ENCODE measurements at places on chromosomes 11 and 22.

GRCh38 chr11:106021181-106021966 lies 666 bp downstream of the MSANTD4 start:
- no peak for DNase-seq

DNA sequence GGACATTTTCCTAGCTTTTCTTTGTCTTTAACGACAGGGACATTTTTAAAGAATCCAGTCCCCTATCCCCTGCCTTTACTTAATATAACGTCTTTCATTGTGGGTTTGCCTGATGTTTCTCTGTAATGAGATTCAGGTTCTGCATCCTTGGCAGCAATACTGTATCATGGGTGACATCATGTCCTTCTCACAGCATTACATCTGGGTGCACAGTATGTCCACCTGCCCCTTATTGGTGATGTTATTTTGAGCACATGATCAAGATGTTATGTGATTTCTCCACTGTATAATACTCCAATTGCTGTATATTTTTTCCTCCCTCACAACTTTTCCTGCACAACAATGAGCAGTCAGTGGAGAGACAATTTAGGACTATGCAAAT lies 9.7 kb upstream of the STK33 start:
- no peak for DNase-seq

DNA sequence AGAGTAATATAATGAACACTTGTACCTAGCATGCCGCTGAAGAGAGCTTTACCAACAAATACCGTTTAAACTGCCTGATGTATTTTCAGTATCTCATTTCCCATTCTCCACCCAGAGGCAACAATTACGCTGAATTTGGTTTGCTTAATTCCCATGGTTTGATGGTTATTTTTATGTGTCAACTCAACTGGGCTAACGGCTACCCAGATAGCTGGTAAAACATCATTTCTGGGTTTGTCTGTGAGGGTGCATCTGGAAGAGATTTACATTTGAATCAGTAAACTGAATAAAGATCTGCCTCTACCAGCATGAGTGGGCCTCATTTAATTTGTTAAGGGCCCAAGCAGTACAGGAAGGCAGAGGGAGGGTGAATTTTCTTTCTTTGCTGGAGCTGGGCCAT lies 377.9 kb downstream of the DYNC2H1 start:
- DNase-seq, result no peak

DNA sequence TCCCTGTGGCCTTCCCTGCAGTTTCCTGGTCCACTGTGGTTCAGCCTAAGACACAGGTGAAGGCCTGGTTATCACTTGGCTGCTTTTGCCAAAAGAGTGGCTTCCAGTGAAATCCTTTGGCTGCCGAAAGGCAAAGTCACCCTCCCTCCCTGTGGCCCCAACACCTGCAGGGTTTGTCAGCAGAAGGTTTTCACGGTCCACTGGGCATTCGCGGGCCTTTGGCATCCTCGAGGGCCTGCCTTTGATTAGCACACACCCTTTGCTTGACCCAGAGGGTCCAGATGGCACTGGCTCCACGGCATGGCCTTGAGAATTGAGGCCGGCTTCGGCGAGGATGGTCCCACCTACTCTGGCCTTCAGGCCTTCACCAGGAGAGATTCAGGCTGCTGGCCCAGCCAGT lies 35.3 kb downstream of the RTN4R start:
- DNase-seq, result no peak

GRCh38 chr11:121478895-121479697 lies 26.3 kb upstream of the SORL1-AS1 start:
- DNase-seq, result no peak

GRCh38 chr22:35430897-35431322 lies 31.0 kb downstream of the MCM5 start:
- DNase-seq, result no peak

DNA sequence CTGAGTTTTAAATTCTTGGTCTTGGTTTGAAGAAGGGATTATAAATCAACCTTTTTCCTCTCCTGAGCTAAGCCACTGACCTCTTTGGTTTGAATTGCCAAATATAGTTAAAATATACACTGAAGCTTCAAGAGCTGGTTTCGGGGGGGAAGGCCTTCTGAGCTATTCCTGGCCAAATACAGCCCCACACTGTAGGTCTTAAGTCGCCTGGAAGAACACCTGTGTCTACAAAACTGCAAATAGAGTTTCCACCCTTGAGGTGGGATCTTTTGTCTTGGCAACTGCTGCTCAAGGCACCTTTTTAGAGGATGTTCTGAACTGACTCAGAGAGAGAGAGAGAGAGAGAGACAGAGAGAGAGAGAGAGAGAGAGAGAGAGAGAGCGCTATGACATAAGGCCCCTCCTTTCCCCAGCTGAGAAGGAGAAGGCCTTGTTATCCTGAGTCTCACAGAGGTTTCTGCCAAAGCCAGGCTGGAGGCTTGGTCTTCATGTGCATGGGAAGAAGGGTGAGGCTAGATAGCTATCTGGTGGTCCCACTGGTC lies 5.5 kb downstream of the ADM start:
- no peak for DNase-seq

GRCh38 chr11:113345978-113346377 lies 31.6 kb downstream of the TTC12 start:
- DNase-seq, result no peak

- DNase-seq, result no peak
Measured at GRCh38 chr11:129023968-129024676, 81.5 kb upstream of the TP53AIP1 start.

GRCh38 chr11:119795231-119795630 lies 66.2 kb upstream of the NECTIN1 start:
- DNase-seq, result no peak

DNA sequence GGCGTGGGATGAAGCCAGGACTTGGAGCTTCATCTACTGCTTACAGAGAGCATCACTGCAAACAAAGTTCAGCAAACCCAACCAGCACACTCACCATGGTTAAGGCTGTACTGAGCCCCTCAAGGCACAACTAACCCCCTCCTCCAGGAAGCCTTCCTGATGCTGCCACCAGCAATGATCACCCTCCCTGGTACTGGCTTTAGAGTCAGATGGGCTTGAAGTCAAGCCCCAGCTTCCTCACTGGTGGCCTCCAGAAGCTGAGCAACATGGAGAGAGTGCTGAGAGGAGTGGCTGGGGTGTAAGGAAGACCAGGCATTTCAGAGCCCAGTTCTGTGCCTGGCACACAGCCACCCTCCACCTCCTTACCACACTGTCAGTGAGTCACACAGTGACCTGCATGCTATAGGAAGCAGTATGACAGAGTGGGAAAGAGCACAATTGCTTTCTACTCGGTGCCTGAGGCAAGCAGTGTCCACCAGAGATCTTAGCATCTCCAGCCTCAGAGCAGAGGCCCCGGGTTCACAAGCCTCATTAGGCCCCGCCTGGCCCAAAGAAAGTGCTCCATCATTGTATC lies 24.7 kb upstream of the BAIAP2L2 start:
- DNase-seq, result no peak

DNA sequence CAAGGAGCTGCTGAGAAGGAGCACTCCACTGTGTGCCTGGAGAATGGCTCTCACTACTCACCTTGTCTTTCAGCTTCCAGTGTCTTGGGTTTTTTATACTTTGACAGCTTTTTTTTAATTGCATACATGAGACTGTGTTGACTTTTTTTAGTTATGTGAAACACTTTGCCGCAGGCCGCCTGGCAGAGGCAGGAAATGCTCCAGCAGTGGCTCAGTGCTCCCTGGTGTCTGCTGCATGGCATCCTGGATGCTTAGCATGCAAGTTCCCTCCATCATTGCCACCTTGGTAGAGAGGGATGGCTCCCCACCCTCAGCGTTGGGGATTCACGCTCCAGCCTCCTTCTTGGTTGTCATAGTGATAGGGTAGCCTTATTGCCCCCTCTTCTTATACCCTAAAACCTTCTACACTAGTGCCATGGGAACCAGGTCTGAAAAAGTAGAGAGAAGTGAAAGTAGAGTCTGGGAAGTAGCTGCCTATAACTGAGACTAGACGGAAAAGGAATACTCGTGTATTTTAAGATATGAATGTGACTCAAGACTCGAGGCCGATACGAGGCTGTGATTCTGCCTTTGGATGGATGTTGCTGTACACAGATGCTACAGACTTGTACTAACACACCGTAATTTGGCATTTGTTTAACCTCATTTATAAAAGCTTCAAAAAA lies 72.6 kb downstream of the NCAPD3 start:
- no peak for DNase-seq

GRCh38 chr11:120281143-120281795 lies 41.3 kb downstream of the POU2F3 start:
- no peak for DNase-seq

DNA sequence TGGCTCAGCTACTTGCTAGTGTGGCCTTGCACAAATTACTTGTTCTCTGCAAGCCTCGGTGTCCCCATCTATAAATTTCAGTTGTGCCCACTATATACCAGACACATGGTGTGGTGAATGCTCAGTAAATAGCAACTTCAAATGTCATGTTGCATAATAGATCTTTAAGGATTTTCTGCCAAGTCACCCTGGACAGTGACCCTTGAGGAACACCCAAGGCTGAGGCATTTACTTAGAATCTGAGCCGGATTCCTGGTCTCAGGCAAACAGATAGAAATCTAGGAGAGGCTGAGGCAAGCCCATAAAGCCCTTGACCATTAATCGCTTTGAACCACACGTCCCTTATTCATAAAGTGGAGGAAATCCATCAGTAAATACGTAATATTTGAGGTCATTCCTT lies 9.7 kb downstream of the TEAD1 start:
- DNase-seq, result no peak

DNA sequence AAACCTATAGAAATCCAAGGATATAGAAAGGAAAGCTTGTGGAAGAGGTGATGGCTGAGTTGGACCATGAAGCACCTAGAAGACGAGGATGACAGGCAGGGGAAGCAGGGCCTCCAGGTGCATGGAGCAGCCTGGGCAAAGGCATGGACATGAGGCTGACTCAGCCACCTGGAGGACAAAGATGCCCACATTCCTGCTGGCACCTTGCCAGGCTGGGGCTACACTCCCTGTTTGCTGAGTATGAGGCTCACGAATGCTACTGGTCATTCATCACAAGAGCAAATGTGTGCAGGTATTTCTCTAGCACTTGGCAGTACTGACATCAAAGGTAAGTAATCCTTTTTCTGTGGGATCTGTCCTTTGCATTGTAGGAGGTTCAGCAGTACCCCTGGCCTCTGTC lies 7.1 kb upstream of the SCGB2A1 start:
- DNase-seq, result no peak

Data from HS-27A (cell line).